ENCODE measurements at places on chromosomes 6 and 20. TPM values are rescaled to one million over a fixed set of nuclear protein-coding genes. Genes with fewer than 3 reads are reported as not detected.
A peak's percentile ranks its signal among the peaks of the same experiment; 100 is the strongest.

The MYL9 gene
- 197 TPM for total RNA-seq

DNA sequence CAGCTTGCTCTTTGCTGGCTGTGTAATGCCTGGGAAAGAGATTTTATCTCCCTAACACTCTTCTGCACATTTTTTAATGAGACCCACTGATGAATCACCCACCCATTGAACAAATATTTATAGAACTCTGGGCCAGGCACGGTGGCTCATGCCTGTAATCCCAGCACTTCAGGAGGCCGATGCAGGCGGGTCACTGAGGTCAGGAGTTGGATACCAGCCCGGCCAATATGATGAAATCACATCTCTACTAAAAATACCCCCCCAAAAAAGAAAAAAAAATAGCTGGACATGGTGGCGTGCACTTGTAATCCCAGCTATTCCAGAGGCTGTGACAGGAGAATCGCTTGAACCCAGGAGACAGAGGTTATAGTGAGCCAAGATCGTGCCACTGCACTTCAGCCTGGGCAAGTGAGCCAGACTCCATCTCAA is 82.1 kb upstream of the SIRPA start:
- peak overlapping the region; percentile 7 for H3K4me3 ChIP-seq
- no peak for DNase-seq
- H3K27ac ChIP-seq: peak overlapping the region; percentile 68
- H3K4me1 ChIP-seq: peaks cover 82% of the 10 kb centered on the region

- no peak overlapping the region for H3K27ac ChIP-seq
- no peaks in the 10 kb centered on the region for H3K36me3 ChIP-seq
Observed at GRCh38 chr6:137332637-137333280, 113.6 kb upstream of the IFNGR1 start.

The NKX2-2 gene
- not detected for total RNA-seq

DNA sequence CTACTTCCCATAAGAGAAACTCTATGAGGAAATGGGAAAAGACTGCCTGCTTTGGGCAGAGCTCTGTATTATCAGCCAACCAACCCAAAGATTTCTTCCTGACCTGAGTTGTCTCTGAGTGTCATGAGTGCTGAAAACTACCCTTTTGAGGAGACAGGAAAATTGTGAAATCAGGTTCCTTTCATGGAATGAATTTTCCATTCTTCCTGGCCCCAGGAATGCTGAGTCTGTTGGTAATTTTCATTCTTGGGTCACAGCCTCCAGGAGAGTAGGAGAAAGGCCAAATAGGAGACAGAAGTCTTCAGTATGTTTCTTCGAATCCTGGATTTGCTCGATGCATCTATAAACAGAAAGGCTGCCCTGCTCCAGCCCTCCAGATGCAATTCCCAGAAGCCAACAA is 53.6 kb downstream of the SCML4 start:
- H3K4me1 ChIP-seq: no peaks in the 10 kb centered on the region
- no peak overlapping the region for H3K27ac ChIP-seq
- no peak overlapping the region for H3K4me3 ChIP-seq
- H3K36me3 ChIP-seq: no peaks in the 10 kb centered on the region
- H3K27me3 ChIP-seq: peaks cover 2% of the 10 kb centered on the region
- no peak for DNase-seq

- no peak for DNase-seq
- H3K4me3 ChIP-seq: no peak overlapping the region
- H3K27me3 ChIP-seq: no peaks in the 10 kb centered on the region
- H3K27ac ChIP-seq: no peak overlapping the region
Observed at GRCh38 chr20:35360033-35360432, 51.7 kb downstream of the UQCC1 start.

GRCh38 chr6:110049696-110050439 is 71.8 kb downstream of the GPR6 start:
- no peak overlapping the region for H3K4me3 ChIP-seq
- no peak overlapping the region for H3K27ac ChIP-seq
- DNase-seq: no peak
- no peaks in the 10 kb centered on the region for H3K36me3 ChIP-seq

DNA sequence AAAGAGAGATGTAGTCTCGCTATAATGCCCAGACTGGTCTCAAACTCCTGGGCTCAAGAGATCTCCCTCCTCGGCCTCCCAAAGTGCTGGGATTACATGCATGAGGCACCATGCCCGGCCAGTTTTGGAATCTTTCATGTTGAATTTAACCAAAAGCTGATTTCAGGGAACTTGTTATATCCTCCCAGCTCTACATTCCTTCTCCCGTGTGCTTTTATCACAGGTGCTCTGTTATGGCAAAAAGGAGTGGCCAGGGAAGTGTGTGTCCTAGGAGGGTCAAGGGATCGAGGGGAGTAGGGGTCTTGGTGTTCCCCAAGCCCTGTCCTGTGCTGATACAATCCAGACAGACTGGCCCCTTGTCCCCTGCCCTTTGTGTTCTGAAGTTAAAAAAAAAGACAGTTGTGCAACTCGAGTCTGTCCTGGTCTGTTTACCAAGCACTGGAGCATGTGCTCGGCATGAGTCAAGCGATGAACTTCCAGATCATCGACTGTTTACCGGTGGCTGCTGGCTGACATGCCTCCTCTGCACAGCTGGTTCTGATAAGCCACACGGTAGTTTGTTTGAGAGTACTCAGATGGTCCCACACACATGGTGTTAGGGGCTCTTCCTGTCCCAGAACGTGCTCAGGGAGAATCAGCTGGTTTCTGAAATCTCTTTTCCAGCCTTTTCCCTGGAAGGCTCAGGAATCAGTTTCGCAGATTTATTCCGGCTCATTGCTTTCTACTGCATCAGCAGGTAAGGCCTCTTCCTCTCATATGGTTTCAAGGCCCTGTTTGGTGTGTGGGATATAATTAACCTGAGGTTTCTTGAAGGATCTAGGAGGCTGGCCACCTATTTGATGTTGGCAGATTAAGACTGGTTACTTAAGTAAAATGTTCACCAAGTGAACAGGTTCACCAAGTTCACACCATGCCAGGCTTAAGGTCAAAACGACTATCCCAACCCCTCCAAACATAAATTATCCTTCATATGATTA is 52.6 kb upstream of the NAA20 start:
- no peaks in the 10 kb centered on the region for H3K27me3 ChIP-seq
- H3K4me3 ChIP-seq: no peak overlapping the region
- no peak for DNase-seq
- H3K27ac ChIP-seq: no peak overlapping the region

The SALL4 gene
- total RNA-seq: 1.8 TPM

The ELOVL5 gene
- 89.4 TPM for total RNA-seq

DNA sequence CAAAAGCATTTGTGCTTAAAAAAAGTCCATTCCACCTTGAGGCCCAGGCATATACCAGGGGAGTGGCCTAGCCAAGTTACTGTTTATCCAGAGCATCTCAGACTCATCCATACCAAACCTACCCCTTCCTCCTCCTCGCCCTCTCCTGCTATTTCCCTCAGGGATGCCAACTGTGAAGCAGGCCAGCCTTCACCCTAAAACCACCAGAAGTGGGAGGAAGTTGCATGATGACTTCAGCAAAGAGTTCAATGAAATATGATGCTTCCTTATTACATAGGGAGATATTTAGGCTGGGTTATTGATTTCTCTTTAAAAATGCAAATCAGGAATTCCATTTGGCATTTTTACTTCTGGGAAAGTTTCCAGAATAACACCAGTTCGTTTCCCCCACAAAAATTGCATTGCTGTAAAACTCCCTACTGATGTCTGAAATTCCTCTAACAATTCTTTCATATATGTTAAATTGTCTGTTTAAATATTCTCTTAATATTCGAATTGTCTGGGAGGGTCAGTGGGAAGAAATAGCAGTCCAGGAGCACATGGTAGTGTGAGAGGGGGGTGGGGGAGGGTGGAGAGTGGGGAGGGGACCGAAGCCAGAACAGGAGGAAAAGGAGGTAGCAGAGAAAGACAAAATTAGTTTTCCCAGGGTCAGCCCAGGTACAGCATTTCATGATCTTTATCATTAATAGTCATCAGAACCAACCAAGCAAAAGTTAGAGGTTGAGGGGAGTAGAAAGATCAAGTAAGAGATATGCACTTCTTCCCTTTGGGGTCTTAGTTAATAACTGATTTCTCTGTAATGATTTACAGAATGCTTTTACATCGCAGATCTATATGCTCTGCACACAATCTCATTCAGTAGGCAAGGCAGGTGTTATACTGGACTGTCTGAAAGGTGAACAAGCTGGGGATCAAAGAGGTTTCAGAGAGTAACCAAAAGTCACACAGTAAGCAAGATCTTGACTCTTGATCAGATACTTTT is 1.7 kb upstream of the TCP11 start:
- no peaks in the 10 kb centered on the region for H3K36me3 ChIP-seq
- H3K27me3 ChIP-seq: no peaks in the 10 kb centered on the region
- no peak for DNase-seq
- peaks cover 36% of the 10 kb centered on the region for H3K4me1 ChIP-seq

The LPA gene
- not detected for total RNA-seq

The CTAGE9 gene
- not detected for total RNA-seq

DNA sequence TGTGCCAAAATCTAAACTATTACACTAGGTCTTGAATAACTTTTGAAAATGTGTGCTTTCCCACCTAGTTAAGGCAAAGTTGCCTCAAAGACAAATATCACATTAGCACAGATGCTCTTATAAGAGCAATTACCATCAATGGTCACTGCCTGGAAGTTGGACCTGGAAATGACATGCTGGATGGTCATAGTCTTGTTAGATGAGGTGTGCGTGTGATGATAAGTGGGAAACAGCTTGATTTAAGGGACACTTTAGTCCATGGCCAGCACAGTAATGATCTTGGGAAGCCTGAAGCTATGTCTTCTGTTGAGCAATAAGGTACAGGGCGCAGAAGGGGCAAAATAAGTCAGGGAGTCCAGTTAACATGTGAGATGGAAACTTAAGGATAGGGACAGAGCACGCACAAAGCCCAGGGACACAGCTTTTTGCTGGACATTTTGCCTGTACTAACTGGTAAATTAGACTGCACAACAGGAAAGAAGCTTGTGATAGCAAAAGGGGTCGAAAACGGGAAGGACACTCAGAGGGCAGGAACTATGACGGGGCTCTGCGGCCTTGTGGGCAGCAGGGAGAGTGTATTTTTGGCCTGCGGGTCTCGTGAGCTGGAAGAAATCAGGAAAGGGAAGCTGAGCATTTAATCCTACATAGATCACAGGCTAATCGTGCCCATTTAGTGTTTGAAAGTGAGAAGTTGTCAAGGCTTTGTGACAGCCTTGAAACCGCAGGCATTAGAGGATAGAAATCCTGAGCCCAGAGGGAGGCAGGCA is 66.7 kb upstream of the BMP2 start:
- H3K27me3 ChIP-seq: no peaks in the 10 kb centered on the region
- H3K4me3 ChIP-seq: no peak overlapping the region
- no peak overlapping the region for H3K27ac ChIP-seq
- H3K36me3 ChIP-seq: no peaks in the 10 kb centered on the region
- no peak for DNase-seq
- H3K4me1 ChIP-seq: peaks cover 41% of the 10 kb centered on the region

DNA sequence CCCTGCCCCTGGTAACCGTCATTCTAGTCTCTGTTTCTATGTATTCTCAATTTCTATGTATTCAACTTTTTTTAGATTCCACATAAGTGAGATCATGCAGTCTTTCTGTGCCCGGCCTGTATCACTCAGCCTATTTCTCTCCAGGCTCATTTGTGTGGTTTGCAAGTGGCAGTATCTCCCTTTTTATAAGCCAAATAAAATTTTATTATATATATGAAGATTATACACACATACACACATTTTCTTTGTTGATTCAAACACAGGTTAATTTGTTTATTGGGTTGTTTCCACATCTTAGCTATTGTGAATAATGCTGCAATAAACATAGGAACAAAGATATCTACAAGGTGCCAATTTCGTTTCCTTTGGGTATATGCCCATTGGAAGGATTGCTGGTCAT is 571.7 kb downstream of the DHX35 start:
- no peak for DNase-seq
- no peak overlapping the region for H3K4me3 ChIP-seq
- peaks cover 32% of the 10 kb centered on the region for H3K27me3 ChIP-seq
- H3K36me3 ChIP-seq: no peaks in the 10 kb centered on the region

The MLIP gene
- total RNA-seq: not detected

The SAMD3 gene
- 0.64 TPM for total RNA-seq

DNA sequence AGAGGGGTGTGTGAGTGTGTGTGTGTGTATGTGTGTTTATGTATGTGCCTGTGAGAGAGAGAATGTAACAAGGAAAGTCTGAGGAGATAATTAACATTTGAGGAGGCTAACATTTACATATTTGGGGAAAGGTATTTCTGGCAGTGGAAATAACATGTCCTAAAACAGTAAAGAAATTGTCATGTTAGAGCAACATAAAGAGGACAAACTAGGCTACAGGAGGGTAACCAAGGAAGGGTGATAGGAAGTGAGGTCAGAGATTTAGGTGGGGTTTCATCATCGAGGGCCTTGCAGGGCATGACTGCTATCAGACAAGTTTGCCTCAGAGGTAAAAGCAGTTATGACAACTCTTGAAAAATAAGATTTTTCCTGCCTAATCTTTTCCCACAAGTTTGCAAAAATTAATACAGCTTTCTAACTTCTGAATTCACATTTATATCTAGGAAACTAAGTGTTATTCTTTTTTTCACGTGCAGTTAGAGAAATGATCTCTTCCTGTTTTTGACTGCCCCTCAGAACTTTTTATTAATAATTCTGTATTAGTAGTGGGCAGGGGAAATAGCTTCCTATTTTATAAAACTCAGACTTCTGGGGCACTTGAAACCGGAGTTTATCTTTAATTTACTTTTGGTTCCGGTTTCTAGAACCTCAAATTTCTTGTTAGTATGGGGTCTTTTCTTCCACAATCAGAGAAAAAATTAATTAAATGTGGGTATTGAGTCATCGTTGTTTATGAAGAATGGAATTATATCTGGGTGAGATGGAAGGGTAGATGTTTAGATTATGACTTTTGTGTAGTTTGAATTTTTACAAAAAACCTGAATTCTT is 30.5 kb upstream of the RHAG start:
- H3K4me3 ChIP-seq: no peak overlapping the region
- DNase-seq: no peak
- H3K27ac ChIP-seq: no peak overlapping the region
- no peaks in the 10 kb centered on the region for H3K27me3 ChIP-seq

- DNase-seq: no peak
- H3K36me3 ChIP-seq: no peaks in the 10 kb centered on the region
- H3K4me1 ChIP-seq: peaks cover 4% of the 10 kb centered on the region
- H3K27me3 ChIP-seq: peaks cover 7% of the 10 kb centered on the region
Observed at GRCh38 chr6:97110149-97110548, 172.9 kb downstream of the MMS22L start.

GRCh38 chr6:45741437-45742171 is 274.1 kb downstream of the CLIC5 start:
- peaks cover 13% of the 10 kb centered on the region for H3K4me1 ChIP-seq
- no peaks in the 10 kb centered on the region for H3K27me3 ChIP-seq
- no peaks in the 10 kb centered on the region for H3K36me3 ChIP-seq
- H3K4me3 ChIP-seq: no peak overlapping the region
- no peak for DNase-seq
- H3K27ac ChIP-seq: peak overlapping the region; percentile 23

DNA sequence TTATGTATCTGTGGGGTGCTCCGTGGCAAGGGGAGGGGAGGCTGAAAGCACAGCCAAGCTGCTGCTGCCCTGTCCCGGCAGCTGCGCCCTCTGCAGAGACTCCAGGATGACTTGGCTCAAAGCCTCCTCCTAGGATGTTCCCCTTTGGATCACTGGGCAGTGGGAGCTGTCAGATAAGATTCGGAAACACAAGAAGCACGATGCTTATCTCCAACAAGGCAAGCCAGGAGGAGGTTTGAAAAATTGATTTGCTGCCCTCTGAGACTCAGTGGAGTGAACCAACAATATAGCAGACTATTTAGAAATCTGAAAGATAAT is 776.4 kb downstream of the C6orf118 start:
- DNase-seq: no peak
- H3K4me3 ChIP-seq: no peak overlapping the region
- no peaks in the 10 kb centered on the region for H3K36me3 ChIP-seq
- H3K4me1 ChIP-seq: no peaks in the 10 kb centered on the region
- no peaks in the 10 kb centered on the region for H3K27me3 ChIP-seq

The TRIM31 gene
- not detected for total RNA-seq

The CLPSL1 gene
- not detected for total RNA-seq

Data from osteocyte (in vitro differentiated cells).